OCI-M1 (cell line): ENCODE measurements at places on chromosomes 5 and 9.

DNA sequence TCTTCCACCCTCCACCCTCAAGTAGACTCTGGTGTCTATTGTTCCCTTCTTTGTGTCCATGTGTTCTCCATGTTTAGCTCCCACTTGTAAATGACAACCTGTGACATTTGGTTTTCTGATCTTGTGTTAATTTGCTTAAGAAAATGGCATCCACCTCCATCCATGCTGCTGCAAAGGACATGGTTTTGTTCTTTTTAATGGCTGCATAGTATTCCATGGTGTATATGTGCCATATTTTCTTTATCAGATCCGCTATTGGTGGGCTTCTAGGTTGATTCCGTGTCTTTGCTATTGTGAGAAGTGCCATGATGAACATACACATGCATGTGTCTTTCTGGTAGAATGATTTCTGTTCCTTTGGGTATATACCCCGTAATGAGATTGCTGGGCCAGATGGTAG lies 163.4 kb upstream of the ITGA1 start:
- no peak for DNase-seq

- DNase-seq = no peak
Measured at GRCh38 chr9:93255494-93255867, 71.5 kb downstream of the WNK2 start.

DNA sequence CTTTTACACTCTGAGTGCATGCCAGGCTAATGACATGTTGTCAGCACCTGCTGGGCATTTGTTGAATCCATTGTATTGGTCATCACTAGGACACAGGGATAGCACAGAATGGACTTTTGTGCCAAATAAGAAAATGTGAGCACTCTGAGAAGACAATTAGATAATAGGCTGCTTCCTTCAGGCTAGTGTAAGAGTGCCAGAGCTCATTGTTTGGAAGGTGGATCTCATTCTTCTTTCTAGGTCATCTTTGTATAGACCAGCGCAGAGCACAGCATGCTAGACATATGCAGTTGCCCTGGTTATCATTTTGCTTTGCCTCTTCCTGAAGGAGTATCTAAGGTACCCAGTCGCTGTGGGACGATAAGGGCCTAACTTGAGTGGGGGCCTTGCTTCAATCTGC lies 493.4 kb upstream of the COX7C start:
- DNase-seq = no peak

DNA sequence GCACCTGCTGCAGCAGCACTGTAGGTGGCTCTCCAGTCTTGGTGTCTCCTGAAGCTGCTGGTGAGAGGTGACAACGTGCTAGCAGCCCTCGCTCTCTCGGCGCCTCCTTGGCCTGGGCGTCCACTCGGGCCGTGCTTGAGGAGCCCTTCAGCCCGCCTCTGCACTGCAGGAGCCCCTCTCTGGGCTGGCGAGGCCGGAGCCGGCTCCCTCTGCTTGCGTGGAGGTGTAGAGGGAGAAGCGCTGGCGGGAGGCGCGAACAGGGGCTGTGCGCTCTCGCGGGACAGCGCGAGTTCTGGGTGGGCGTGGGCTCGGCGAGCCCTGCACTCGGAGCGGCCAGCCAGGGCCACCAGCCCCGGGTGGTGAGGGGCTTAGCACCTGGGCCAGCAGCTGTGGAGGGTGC lies 62.2 kb upstream of the CNOT6 start:
- DNase-seq = no peak

GRCh38 chr5:131664929-131665328 lies 29.9 kb upstream of the RAPGEF6 start:
- DNase-seq = no peak

DNA sequence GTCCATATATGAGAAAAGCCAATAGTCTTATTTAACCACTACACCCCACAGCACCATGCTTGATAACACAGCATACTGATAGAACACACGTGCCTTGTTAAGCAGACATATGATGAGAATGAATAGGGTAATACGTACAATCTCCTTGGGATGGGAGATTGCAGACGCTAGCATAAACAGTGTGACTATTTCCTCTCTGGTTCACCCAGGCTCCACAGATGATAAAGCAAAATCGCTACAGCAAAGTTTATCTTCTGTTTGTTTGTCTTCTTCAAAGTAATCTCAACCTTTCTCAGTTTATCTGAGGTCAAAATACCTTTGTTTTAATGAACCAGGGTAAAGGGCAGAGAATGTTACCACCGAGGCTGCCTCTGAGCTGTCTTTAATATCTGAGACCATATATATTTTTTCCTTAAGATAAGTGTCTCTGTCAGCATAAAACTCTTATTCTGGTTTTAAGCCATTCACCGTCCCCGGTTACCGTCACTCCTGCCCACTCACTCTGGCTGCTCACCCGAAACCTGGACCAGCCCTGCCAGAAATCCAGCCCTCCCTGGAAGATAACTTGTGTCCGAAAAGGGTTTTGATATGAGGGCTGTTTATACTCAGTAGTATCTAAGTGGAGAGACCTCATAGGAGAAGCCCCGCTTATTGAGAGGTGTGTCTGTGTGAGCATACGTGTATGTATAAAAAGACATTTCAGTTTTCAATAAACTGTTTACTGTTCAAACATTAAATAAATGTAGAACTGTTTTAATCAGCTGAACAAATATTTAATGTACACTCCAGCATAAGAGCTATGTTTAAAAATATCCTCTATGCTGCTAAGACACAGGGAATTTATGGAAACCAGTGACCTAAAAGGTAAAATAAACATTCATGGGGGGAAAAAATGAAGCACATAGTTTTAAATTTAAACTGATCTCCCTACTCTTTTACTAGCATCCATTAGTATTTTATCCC lies 465.4 kb downstream of the RASEF start:
- DNase-seq = no peak

GRCh38 chr9:72904267-72905093 lies 48.4 kb downstream of the ALDH1A1 start:
- no peak for DNase-seq

GRCh38 chr5:43140286-43140685 lies 19.6 kb downstream of the ZNF131 start:
- DNase-seq = no peak

DNA sequence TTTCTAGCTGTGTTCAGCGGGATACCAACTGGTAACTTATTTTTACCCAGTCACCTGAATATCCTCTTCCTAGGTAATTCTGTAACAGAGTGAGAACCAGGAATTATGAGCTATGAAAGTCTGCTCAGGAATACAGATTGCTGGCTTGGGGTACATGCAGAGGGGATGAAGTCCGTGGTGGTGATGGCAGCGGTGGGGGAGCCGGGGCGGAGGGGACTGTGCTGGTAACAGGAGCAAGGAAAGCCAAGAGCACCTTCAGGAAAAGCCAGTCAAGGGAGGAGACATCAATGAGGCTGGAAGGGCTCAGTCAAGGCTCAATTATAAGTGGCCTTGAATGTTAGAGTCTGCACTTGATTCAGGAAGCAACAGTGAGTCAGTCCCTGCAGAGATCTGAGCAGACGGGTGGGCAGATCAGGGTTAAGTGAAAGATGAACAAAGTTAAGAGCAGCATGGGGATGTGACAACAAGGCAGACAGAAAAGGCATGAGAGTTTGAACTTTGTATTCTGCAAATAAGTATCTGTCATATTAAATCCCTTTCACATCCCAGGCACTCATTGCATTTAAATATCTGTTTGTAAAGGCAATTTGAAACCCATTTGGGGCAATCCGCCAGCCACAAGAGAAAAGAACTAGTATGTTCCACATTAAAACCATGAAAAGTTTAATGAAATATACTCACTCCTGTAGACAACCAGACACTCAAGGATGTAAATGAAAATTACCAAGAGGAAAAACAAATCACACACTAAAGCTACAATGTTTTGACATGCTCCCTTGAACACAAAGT lies 101.2 kb downstream of the TTC39B start:
- DNase-seq = no peak
